ENCODE measurements at places on chromosomes 13 and 19.

- DNase-seq: no peak
Measured at GRCh38 chr13:66534561-66534960, 695.6 kb downstream of the PCDH9 start.

DNA sequence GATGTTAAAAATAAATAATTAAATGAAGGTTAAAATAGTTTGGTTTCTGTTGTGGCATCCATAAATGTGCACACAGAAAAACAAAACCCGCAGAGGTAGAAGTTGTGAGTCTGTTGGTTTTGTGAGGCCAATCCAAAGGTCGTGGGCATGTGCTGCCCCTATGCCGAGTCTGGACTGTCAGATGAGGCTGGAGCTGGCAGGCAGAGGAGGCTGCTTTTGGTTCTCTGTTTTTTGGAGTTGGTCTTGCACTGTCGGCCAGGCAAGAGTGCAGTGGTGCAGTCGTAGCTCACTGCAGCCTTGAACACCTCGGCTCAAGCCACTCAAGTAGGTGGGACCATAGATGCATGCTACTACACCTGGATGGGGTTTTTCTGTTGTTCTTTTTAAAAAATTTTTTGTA, 43.7 kb downstream of the TSSK6 start:
- no peak for DNase-seq

- DNase-seq: no peak
Measured at GRCh38 chr19:14655726-14656125, 18.9 kb downstream of the ADGRE3 start.

GRCh38 chr19:38373907-38374331, 452 bp upstream of the PSMD8 start:
- no peak for DNase-seq

DNA sequence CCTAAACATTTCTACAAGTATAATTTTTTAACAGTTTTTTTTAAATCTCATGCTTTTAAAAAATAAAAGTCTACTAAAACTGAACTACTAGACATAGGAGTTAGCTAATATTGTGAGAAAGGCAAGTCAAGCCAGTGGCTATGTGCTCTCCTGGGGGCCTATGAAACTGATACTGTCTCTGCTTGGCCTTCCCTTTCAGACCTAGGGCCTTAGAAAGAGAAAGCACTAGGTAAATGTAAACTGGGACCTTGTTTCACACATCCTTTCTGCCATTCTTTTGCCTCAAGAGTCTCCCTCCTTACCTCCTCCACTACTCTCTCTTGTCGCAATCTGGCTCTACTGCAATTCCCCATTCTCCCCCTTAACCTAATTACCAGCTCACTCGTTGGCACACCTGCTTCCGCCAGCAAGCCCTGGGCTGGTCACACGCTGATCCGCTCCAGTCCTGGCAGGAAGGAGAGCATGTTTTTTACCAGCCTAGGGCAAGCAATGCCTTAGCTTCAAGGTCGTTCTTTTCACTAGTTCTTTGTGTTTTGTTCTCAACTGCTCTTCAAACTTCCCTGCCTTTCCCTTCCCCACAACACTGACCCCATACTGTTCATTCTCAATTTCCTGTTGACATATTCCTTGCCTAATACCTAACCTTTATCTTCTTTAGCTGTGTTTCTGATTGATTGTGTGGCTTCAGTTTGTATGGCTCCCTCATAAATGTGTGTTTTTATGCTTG, 23.1 kb downstream of the TBC1D4 start:
- no peak for DNase-seq

- no peak for DNase-seq
Measured at GRCh38 chr13:91948736-91949135, 550.3 kb downstream of the GPC5 start.

GRCh38 chr13:33089311-33089710, 73.1 kb downstream of the KL start:
- no peak for DNase-seq

- no peak for DNase-seq
Measured at GRCh38 chr19:41606215-41606837, 20.5 kb downstream of the CEACAM4 start.

DNA sequence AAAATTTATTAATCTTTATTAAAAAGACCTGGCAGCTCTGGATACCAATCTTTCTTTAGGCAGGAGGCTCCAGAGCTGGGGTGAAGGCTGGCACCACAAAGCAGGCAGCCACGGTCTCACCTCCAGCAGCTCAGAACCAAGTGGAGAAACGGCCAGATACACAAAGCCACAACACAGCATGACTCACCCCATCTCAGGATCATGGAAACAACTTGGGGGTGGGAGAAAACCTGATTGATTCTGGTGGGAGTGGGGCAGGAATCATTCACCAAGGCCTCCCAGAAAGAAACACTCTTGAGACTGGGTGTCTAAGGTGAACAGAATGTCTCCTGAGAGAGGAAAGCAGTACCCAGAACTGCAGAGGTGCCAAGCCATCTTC, 64.2 kb downstream of the CRYL1 start:
- peak; percentile 32 for DNase-seq

GRCh38 chr19:11261971-11262839, at the start of gene DOCK6:
DOCK6 (minus strand) TSS chr19:11262524; CDS start chr19:11262440, 84 bp downstream.
- no peak for DNase-seq

DNA sequence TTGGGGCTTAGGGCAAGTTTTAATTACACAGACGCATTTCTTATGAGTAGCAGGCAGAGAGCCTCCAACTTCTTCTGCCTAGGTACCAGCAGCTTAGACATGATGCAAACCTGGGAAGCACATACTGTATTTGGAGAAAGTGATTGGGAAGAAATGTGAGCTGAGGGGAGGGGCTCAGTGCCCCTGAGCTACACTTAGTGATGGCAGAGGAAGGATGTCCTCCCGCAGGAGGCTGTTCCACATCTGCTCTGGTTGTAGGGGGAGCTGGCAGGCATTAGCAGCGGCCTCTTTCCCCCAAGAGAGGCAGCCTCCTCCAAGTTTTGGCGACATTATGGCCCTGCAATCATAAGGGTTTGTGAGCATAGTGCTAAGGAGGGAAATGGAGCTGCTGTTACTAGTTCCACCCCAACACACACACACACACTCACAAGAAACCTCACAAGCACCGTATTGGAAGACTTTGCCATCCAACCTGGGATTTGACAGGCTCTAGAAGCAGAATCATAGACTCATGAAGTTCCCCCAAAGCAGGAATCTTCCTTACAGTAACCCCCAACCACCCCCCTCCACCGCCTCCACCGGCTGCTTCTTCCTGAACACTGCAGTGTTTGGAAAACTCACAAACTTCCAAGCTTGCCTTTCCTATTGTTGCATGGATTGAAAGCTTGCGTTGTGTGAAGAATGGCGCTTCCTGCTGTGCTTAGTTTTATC, 3.3 kb downstream of the ALOX5AP start:
- DNase-seq: no peak

- DNase-seq: no peak
Measured at GRCh38 chr13:74866101-74866500, 615.9 kb downstream of the TBC1D4 start.

DNA sequence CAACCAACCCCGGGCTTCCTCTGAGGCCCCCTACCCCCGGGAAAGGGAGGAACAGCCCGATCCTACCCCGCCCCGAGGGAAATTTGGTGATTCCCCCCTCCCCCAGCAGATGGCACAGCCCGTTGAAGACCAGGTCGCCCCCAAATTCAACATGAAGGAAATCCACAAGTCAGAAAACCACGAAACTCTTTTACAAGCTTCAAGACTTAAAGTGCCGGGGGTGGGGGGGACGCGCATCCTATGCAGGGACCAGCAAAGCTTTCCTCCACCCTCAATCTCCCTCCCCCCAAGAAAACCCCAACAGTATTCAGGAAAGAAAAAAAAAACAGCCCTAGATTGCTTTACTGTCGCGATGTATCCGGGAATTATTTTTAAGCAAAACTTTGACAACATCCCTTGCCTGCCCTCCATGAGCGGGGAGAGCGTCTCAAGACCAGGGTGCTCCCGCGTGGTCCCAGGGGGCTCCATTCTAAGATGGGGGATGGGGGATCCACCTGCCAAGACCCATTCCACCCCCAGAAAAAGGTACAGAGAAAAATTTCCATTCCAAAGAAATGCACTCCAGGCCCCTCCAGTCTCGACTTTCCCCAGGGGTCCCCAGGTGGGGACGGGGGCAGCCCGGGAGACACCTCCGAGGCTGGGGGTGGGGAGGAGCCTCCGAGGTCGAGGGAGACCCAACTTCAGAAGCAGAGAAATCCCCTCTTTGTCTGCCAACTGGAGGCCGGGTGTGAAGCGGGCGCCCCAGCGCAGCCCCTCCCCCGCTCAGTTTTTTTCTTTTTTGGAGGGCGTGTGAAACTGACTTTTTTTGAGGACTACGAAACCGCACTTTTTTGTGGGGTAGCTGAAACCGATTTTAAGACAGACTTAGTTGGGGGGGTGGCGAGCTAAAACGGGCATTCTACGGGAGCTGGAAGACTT, 1.5 kb downstream of the TCF3 start:
- peak; percentile 60 for DNase-seq

GRCh38 chr19:11375143-11375948, 880 bp downstream of the SWSAP1 start:
- peak; percentile 67 for DNase-seq

GRCh38 chr13:102715447-102715846, 20.6 kb upstream of the METTL21C start:
- no peak for DNase-seq

GRCh38 chr13:113002206-113002912, 33.3 kb downstream of the MCF2L start:
- no peak for DNase-seq

DNA sequence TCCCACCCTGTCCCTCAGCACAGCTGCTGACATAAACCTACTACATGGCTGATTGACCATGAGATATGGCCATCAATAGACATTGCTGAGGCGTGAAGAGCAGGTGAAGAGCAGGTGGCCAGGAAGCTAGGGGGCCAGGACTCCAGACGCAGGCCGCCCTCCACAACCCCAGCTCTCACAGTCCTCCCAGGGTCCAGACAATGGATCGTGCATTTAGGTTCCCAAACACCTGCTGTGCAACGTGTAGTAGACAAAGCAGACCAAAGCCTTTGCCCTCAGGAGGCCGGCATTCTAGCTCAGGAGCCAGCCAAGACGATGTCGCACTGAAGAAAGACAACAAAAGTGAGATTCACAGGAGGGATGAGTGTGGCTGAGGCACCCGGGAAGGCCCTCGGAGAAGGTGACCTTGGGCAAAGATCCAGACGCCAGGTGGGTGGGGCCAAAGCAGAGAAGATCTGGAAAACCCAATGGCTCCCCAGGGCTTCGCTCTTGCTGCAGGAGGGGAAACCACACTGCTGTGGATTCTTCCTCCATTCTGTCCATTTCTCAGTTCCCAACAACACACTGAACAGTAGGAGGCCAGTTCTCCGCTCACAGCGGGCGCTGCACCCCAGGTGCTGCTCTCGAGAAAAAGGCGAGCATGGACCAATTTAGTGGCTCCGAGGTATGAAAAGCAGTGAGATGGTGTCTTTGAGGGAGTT, 1.4 kb downstream of the FFAR1 start:
- DNase-seq: no peak

DNA sequence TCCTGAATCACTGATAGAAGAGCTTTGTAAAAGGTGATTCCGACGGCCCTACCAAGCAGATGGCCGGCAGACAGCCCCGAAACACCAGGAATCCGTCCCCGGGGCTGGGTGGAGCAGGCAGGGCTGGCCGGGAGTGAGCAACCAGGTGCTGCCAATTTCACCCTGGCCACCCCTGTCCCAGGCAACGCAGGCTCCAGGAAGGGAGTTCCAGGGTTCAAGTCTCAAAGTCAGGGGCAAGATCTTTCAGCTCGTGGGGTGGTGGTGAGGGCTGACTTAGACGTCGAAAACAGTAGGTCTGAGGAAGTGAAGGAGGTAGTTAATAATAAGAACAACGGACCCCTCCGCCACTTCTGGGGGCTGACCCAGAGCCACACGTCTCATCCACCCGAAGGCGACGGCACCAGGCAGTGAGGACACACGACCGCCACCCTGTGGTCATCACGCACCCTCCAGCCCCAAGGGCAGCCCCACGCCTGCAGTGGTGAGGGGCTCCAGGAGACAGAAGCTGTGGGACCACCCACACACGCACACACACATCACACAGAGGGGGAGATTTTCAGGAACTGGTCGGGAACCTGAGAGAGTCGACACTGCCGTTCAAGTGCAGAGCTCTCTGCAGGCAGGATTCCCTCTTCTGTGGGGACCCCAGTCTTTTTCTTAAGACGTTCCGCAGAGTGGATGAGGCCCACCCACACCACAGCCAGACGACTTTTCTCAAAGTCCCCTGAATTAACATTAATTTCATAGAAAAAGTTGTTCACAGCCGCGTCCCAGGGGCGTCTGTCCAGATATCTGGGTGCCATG, 67.2 kb downstream of the SPACA7 start:
- DNase-seq: no peak

- DNase-seq: no peak
Measured at GRCh38 chr13:90233933-90234672, 1113.4 kb upstream of the MIR17HG start.

DNA sequence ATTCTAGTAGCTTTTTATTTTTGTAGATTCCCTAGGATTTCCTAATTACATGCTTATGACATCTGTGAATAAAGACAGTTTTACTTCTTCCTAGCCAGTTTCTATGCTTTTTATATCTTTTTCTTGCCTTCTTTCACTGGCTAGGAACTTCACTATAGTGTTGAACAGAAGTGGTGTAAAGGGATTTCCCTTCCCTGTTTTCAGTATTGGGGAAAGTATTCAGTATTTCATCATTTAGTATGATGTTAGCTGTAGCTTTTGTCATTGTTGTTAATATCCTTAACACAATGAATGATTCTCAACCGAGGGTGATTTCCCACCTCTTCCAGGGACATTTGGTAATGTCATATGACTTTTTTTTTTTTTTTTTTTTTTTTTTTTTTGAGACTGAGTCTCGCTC, 77.3 kb downstream of the SLC6A16 start:
- no peak for DNase-seq

GRCh38 chr19:56595548-56595899, 422 bp downstream of the ZNF71 start:
- no peak for DNase-seq

DNA sequence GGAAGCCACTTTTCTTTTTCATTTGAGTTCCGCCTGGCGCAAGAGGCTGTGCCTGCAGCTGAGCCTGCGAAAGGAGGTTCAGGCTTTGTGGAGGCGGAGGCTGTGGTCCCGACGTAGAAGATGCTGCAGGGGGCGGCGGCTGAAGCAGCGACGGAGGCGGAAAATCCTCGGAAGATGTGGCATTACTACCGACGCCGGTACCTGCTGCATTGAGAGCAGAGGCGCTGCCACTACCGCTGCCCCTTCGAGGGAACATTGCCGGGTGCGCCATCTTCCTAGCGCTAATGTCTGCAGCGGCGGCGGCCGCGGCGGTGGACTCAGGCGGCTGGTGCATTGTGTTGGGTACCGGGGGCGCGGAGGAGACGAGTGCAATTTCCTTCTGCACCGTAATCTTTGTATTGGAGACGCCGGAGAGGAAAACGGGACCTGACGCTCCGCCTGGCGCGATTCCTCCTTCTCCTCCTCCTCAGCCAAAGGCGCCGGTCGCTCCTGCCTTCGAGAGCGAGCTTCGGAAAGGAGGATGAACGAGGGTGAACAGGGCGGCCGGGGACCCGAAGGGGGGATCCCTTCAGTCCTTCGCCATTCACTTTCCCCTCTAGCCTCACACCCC, at the start of gene TSC22D1:
TSC22D1 (minus strand) TSS at position 590 of the 610 bp plus-strand sequence; CDS start at position 334, 256 bp downstream.
- peak; percentile 64 for DNase-seq

- DNase-seq: no peak
Measured at GRCh38 chr13:98797456-98797855, 45.0 kb upstream of the SLC15A1 start.

- DNase-seq: no peak
Measured at GRCh38 chr19:995051-995827, 5.0 kb upstream of the GRIN3B start.

- DNase-seq: no peak
Measured at GRCh38 chr19:28497137-28497536, 715.8 kb downstream of the UQCRFS1 start.

GRCh38 chr13:103156346-103156998, 90.3 kb upstream of the SLC10A2 start:
- no peak for DNase-seq

Measured in stimulated activated CD4-positive, alpha-beta T cell treated with anti-CD3 and anti-CD28 coated beads, Interleukin-4, amount 100 ng/mL, for 24 hours (primary cell).